Activated CD8-positive, alpha-beta memory T cell treated with anti-CD3 and anti-CD28 coated beads, Interleukin-2, amount 50 U/mL, for 4 hours (primary cell): ENCODE measurements at places on chromosomes 16 and 17.

GRCh38 chr17:15777297-15777696 lies 45.2 kb downstream of the TBC1D26 start:
- no peak for DNase-seq

GRCh38 chr17:78185981-78186691 lies 716 bp downstream of the TK1 start:
- DNase-seq = no peak

- DNase-seq = no peak
Measured at GRCh38 chr16:66616592-66616991, 12.1 kb downstream of the CMTM3 start.

DNA sequence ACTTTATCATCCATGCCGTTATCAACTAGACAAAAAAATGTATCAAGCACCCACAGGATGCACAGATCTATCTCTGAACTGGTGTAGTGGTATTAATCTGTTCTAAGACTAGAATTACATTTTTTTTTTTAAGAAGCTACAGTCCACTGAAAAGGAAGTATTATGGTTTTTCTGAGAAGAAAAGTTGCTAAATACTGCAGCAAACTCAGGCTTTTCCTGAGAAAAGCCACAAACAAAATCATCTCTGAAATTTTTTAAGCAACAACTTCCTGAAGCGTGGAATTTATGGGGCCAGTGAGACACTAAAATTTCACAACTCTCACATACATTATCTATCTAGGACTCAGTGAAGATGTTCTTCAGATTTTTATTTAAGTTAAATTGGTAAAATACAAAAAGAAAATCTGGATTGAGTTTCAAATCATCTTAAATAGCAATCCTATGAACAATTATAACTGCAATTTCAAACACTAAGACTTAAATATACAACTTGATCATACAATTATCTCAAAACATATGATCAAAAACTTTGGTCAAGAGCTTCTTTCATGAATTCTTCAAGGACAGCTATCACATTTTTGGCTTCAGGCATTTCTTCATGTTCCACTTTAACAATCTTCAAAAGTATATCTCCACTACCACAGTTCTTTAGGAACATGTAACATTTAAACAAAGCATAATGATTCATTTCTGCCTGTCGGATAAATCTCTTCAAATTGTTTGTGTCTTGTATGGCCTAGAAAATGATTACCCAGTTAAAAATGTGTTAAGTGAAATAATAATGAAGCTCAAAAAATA lies 10.5 kb downstream of the C17orf75 start:
- DNase-seq = no peak

GRCh38 chr17:57876866-57877237 lies 27.0 kb upstream of the MRPS23 start:
- no peak for DNase-seq

- no peak for DNase-seq
Measured at GRCh38 chr17:64115043-64115698, 14.8 kb downstream of the ERN1 start.

DNA sequence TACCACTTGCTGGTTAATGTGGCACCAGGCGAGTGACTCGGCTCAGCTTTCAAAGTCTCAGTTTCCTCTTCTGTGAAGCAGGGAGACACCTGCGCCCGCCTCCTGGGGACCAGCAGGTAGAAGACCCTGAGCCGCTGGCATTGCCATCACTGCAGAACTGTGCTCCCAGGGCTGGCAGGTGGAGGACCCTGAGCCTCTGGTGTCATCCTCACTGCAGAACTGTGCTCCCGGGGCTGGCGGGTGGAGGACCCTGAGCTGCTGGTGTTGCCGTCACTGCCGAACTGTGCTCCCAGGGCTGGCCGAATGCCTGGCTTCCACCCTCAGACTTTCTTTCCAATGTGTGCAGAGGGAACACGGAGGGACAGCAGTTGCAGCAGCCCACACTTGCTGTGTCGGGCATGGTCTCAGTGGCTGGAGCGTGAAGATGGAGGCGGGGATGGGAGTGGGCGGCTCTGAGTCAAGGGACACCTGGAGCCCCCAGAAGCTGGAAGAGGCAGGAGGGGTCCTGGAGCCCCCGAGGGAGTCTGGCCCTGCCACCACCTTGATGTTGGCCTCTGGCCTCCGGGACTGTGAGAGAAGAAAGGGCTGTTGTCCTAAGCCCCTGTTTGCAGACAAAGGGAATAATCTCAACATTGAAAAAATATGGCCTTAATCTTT lies 75.8 kb upstream of the METTL9 start:
- DNase-seq = no peak

DNA sequence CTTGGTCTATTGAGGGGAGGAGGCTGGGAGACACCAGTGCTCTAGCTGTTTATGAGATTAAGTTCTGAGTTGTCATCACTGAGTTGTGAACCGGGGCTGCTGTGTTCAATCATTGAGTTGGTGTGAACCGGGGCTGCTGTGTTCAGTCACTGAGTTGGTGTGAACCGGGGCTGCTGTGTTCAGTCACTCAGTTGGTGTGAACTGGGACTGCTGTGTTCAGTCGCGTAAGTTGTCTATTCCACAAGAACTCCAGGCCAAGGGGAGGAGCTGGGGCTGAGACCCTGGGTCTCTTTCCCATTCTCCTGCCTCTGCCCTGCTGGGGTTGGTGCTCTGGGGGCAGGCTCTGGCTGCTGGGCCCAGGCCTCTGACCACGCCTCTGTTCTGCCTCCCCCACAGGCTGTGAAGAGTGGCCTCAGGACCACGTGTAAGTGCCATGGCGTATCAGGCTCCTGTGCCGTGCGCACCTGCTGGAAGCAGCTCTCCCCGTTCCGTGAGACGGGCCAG lies 24.5 kb downstream of the WNT9B start:
- DNase-seq = no peak

DNA sequence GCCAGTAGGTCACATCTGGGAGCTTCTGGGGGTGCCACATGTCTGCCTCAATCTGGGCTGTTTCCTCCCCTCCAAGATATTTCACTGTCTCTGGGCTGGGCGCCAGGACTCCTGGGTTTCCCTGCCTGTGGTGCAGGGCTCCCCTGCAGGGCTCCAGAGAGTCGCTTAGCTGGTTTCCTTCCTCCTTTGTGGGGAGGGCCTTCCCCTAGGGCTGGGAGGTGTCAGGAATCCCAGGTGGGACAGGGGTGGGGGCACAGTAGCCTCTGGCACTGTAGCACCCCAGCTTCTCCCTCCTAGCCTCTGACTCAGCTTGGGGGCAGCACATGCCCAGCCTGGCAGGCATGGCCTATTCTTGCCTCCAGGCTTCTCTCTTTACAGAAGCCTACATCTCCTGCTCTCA lies 2.6 kb downstream of the RARA start:
- no peak for DNase-seq

DNA sequence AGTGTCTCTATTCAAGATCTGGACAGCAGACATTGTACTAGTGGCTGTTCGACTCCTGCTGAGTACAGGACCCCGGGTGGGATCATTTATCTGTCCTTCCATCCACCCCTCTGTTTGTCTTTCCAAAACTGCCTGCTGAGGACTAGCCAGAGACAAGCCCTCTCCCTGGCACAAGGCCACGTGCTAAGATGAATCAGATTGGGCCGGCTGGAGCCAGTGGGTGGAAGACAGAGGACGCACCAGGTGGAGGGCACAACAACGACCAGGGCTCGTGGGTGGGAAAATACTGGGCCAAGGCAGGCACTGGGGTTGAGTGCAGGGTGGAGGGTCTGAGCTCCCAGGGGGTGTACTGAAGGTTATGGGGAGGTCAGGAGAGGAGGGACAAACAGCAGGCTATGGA lies 1.4 kb upstream of the CA7 start:
- DNase-seq = no peak

DNA sequence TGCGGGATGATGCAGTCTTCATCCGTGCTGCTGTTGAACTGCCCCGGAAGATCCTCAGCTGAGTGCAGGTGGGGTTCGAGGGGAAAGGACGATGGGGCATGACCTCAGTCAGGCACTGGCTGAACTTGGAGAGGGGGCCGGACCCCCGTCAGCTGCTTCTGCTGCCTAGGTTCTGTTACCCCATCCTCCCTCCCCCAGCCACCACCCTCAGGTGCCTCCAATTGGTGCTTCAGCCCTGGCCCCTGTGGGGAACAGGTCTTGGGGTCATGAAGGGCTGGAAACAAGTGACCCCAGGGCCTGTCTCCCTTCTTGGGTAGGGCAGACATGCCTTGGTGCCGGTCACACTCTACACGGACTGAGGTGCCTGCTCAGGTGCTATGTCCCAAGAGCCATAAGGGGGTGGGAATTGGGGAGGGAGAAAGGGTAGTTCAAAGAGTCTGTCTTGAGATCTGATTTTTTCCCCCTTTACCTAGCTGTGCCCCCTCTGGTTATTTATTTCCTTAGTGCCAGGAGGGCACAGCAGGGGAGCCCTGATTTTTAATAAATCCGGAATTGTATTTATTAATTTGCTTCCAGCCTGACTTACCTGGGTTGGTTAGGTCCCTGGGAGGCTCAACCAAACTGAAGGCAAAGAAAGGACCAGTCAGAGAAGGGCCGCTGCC lies 5.8 kb downstream of the TRAF4 start:
- DNase-seq = no peak
